Spleen (tissue), 13 donors: ENCODE measurements at places on chromosomes 1 and 21.

DNA sequence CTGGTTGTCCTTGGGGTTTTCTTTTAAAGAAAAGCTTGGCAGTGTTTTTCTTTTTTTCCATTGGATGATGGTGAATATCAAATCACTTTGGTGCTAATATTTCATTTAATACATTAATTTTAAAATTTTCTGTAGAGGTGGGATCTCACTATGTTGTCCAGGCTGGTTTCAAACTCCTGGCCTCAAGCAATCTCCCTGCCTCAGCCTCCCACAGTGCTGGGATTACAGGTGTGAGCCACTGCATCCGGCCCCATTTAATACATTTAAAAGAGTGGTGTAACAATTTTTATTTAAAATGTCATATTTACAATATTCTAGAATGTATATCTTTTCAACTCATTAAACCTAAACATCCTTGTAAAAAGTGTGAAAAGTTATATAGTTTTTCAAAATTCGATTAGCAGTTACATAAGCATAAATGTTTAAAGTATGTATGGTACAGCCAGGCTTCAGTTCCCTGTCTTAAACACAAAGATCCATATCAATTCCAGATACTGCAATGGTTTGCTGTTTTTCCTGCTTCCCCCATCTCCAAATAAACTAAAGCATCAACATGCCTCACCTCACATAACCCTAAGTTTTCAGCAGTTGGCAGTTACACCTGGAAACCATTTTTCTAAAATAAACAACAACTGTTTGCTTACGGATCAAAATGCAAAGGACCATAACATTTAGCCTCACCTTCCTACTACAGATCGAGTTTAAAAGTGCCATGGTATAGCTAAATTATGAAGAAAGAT is 8.9 kb upstream of the LGALS8 start:
- no peak for DNase-seq

DNA sequence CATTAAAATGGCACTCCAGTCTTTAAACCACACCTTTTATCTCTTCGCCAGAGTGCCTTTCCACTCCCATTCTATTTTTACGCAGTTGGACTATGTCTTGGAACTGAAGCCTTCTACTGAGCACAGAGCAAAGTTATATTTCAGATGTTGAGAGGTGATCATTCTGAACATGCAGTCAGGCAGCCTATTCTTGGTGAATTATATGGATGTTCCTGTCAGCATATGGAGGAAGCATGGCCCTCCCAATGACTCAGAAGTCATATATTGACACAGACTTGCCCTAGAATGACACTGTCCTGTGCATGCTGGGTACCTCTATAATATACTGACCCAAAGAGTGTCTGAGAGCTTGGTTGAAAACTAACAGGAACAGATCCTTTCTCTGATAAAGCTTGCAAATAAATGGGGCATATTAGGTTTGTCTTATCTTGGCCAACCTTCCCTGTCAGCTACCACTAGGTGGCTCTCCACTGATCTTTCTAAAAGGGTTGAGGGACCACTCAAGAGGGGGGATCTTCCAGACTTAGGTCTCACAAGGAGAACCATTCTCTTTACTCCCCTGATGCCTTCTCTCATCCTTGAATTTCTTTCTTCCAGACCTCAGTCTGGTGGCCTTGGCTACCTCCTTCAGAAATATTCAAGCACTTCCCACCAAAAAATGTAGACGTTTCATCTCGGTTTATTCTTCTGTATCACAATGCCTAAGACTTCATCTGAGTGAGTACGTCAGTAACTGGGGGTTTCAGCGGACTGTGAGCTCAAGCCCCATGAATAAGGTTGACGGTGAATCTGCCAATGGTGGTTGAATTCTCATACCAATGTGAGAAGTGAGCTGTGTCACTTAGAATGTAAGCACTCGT is 11.8 kb upstream of the ALG14 start:
- DNase-seq, result no peak

- DNase-seq, result no peak
Measured at GRCh38 chr1:239899747-239900146, 191.9 kb upstream of the FMN2 start.

DNA sequence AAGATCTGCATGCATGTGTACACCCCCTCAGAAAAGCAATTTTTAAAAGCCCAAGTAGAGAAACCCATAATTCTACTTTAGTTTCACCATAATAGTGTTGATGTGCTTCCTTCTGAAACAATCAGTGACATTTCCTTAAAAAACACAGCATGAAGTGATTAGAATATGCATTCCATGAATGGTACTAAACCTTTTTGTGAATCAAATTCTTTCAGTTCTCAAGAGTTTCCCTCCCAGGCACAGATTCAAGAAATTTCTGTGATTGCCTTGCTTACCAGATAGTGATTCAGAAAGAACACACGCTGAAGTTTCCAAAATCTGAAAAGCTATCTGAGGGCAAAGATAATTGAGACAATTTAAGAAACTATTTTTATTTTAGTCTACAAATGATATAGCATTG is 136.4 kb upstream of the ADGRL2 start:
- DNase-seq, result no peak
